Stimulated activated CD4-positive, alpha-beta T cell treated with anti-CD3 and anti-CD28 coated beads, Interleukin-15, amount 100 ng/mL, for 1 hour (primary cell): ENCODE measurements at places on chromosomes 7 and 10.

DNA sequence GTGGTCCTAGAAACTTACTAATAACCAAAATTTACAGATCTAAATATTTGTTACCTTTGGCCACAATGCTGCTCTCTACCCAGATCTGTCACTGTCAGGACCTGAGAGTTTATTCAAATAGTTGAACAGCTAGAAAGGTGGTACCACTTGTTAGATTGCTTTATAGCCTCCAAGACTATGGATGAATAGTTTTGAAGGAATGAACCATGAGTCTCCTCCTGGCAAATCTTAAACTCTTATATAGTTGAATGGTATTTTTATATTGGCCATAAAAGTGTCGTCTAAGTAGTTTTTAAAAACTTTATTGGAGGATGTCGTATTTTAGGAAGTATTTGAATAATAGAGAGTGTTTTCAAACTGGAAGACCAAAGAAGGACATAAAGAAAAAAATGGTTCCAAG lies 178.7 kb downstream of the AHR start:
- DNase-seq, result no peak

GRCh38 chr10:127133672-127134500 lies 62.5 kb downstream of the INSYN2A start:
- no peak for DNase-seq

- no peak for DNase-seq
Observed at GRCh38 chr7:37144423-37144822, 304.2 kb downstream of the ELMO1 start.

GRCh38 chr7:80134115-80134535 lies 506 bp upstream of the GNAI1 start:
- no peak for DNase-seq

GRCh38 chr10:22280078-22280477 lies 36.1 kb upstream of the COMMD3 start:
- no peak for DNase-seq
